ENCODE measurements at places on chromosomes 12 and 14. TPM values are rescaled to one million over a fixed set of nuclear protein-coding genes. Genes with fewer than 3 reads are reported as not detected.

The PMCH gene
- total RNA-seq, result not detected

The KRT71 gene
- total RNA-seq, result not detected

The SPIC gene
- total RNA-seq, result not detected

The UBE3B gene
- total RNA-seq, result 20.5 TPM

The ASB2 gene
- total RNA-seq, result not detected

The PTGR2 gene
- total RNA-seq, result 1.3 TPM

The COCH gene
- total RNA-seq, result 1.5 TPM

The PKP2 gene
- 3.1 TPM for total RNA-seq

The NRL gene
- 1.6 TPM for total RNA-seq

The KRT3 gene
- not detected for total RNA-seq
